ENCODE measurements at places on chromosomes 13 and 19. TPM values are rescaled to one million over a fixed set of nuclear protein-coding genes. Genes with fewer than 3 reads are reported as not detected.

Gene CPAMD8
- total RNA-seq, result 0.43 TPM

Gene SHISA2
- total RNA-seq, result 0.19 TPM

Gene PRTN3
- total RNA-seq, result not detected

Gene KLHL1
- total RNA-seq, result not detected

Gene APOE
- total RNA-seq, result 2.1 TPM

Gene RNF6
- total RNA-seq, result 46.3 TPM

Gene FAAP24
- total RNA-seq, result 15.3 TPM

Gene IQCN
- 2.2 TPM for total RNA-seq

Gene SSC5D
- 1.7 TPM for total RNA-seq

Gene ZNF20
- total RNA-seq, result 2.7 TPM

Gene CGB5
- total RNA-seq, result not detected

Gene TPTE2
- 0.22 TPM for total RNA-seq

DNA sequence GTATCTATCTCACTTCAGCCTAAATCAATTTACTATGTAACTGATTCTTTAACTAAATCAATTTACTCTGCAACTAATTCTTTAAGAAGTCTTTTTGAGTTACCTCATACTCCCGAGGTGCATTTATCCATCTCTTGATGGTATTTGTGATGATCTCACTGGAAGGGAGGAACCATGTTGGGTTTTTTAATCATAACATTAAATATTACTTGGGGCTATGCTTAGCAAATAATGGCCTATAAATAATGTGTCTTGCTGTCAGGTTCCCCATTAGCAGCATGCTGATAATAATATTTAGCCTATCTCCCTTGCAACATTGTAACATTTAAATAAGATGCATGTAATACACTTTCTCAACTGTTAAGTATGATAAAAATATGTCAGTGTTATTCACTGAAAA is 411.3 kb downstream of the SLITRK1 start:
- no peak overlapping the region for H3K27ac ChIP-seq
- H3K27me3 ChIP-seq, result no peaks in the 10 kb centered on the region
- no peaks in the 10 kb centered on the region for H3K4me1 ChIP-seq
- no peaks in the 10 kb centered on the region for H3K36me3 ChIP-seq
- no peak overlapping the region for H3K4me3 ChIP-seq

GRCh38 chr13:33285420-33286124 is at the start of gene STARD13:
STARD13 (minus strand) TSS chr13:33285755; CDS start chr13:33285638, 117 bp downstream.
- H3K36me3 ChIP-seq, result no peaks in the 10 kb centered on the region
- peaks cover 64% of the 10 kb centered on the region for H3K27me3 ChIP-seq
- H3K4me3 ChIP-seq, result peak within 1 kb of the TSS; percentile 95
- peak within 1 kb of the TSS; percentile 83 for H3K27ac ChIP-seq
- DNase-seq, result peak; percentile 8

GRCh38 chr19:23241419-23241818 is 8.8 kb downstream of the ZNF724 start:
- H3K27me3 ChIP-seq, result no peaks in the 10 kb centered on the region
- H3K27ac ChIP-seq, result peak overlapping the region; percentile 19
- no peak for DNase-seq
- H3K4me3 ChIP-seq, result no peak overlapping the region

- DNase-seq, result no peak
- H3K4me1 ChIP-seq, result no peaks in the 10 kb centered on the region
- H3K4me3 ChIP-seq, result no peak overlapping the region
- H3K36me3 ChIP-seq, result no peaks in the 10 kb centered on the region
Measured at GRCh38 chr13:83895994-83896580, 13.8 kb upstream of the SLITRK1 start.

DNA sequence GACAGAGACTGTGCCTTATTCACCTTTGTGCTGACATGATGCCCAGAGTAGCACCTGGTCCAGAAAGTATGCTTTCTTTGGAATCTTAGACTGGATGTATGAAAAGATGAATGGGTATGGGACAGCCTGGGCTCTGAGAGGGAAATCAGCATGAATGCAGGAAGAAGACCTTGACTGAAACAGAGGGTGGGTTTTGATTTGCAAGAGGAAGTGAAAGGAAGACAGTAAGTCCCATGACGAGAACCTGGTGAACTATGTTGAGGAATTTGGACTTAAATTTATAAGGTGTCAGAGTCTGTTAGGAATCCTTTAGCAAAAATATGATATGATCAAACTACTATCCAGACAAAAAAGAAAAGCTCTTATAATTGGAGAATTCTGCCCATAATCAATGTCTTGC is 301.9 kb downstream of the SPRY2 start:
- H3K36me3 ChIP-seq, result no peaks in the 10 kb centered on the region
- no peak overlapping the region for H3K4me3 ChIP-seq
- DNase-seq, result no peak
- no peaks in the 10 kb centered on the region for H3K4me1 ChIP-seq

GRCh38 chr13:75225288-75226032 is 256.5 kb downstream of the TBC1D4 start:
- H3K27ac ChIP-seq, result no peak overlapping the region
- H3K27me3 ChIP-seq, result peaks cover 7% of the 10 kb centered on the region
- no peak for DNase-seq
- H3K4me3 ChIP-seq, result no peak overlapping the region

GRCh38 chr19:46373491-46374359 is 26.8 kb downstream of the PPP5C start:
- no peaks in the 10 kb centered on the region for H3K27me3 ChIP-seq
- H3K4me1 ChIP-seq, result peaks cover 22% of the 10 kb centered on the region
- H3K4me3 ChIP-seq, result no peak overlapping the region
- peaks cover 14% of the 10 kb centered on the region for H3K36me3 ChIP-seq
- DNase-seq, result no peak
- no peak overlapping the region for H3K27ac ChIP-seq

DNA sequence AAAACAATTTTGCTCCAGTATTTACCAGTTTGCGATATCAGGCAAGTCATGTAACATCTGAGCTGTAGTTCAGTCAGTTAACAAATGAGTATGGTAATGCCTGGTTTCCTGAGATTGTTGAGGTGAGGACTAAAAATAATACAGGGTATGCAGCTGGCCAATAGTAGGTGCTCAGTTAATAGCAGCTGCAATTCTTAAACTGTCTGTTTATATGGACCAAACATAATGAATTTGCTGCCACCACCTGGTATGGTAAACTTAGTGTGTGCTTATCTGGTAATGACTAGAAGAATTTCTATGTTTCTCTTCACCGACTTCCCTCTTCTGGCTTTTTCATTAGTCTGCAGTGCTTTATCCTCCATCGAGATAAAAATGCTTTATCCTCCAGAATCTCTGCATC is 9.1 kb downstream of the ZMYM2 start:
- DNase-seq, result no peak
- H3K27ac ChIP-seq, result no peak overlapping the region
- no peaks in the 10 kb centered on the region for H3K27me3 ChIP-seq
- H3K36me3 ChIP-seq, result peaks cover 16% of the 10 kb centered on the region

DNA sequence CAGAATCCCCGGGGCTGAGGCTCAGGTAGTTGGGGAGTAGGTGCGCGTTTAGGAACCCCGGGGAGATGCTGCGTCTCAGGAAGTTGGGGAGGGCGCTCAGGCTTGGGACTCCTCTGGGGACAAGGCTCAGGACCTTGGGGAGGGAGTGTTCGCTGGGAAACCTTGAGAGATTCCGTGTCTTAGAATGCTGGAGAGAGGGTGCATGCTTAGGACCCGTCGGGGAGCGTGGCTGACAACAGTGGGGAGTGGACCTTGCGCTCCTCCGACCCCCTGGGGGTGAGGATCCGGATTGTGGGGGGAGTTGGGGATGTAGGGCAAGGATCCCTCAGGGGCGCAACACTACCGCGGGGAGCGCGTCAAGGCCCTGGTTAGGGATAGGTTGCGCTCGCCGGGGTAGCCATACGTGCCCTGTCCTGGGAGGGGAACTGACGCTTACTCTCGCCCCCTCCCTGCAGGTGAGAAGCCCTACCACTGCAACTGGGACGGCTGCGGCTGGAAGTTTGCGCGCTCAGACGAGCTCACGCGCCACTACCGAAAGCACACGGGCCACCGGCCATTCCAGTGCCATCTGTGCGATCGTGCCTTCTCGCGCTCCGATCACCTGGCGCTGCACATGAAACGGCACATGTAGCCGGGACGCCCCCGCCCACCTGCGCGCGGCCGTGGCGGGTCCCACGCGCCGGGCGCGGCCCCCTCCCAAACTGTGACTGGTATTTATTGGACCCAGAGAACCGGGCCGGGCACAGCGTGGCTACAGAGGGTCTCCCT is 2.0 kb downstream of the KLF2 start:
- peaks cover 57% of the 10 kb centered on the region for H3K27me3 ChIP-seq
- H3K27ac ChIP-seq, result no peak overlapping the region
- peak overlapping the region; percentile 86 for H3K4me3 ChIP-seq

GRCh38 chr19:38975861-38976271 is 324 bp upstream of the FBXO17 start:
- no peak for DNase-seq
- H3K4me3 ChIP-seq, result peak overlapping the region; percentile 73

DNA sequence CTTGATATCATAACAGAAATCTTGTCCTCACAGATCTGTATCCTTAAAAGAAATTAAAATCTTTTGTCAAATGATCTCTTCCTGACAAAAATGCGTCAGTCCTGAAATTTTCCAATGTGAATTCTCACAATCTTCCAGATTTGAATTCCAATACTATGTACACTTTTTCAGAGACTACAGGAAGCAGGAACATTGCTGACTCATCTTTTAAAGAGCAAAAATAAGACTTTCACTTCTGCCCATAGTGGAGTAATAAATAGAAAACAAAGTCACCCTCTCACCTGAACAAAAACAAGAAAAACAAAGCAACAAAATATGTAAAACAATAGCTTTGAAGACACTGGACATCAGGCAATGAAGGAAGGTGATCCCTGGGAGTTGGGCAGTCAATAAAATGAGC is 167.0 kb upstream of the IPO5 start:
- no peak overlapping the region for H3K4me3 ChIP-seq
- no peak overlapping the region for H3K27ac ChIP-seq
- H3K4me1 ChIP-seq, result no peaks in the 10 kb centered on the region
- no peak for DNase-seq

DNA sequence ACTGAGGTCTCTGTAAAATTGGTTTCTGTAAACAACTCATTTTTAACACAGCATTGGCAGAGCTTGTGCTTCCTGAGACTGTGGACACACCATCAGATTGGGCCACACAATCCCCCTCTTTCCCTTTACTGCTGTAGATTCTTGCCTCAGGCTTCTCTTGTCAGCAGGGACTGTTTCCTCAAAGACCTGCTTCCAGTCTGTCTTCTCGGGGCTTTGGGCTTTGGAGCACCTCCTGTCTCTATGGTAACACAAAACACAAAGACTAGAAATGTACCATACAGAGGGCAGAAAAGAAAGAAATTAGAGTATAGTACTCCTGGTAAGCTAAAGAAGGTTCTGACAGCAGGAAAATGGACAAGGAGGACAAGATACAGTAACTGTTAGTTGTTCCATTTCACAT is 484.5 kb downstream of the DIAPH3 start:
- DNase-seq, result no peak
- H3K27ac ChIP-seq, result no peak overlapping the region
- no peak overlapping the region for H3K4me3 ChIP-seq

DNA sequence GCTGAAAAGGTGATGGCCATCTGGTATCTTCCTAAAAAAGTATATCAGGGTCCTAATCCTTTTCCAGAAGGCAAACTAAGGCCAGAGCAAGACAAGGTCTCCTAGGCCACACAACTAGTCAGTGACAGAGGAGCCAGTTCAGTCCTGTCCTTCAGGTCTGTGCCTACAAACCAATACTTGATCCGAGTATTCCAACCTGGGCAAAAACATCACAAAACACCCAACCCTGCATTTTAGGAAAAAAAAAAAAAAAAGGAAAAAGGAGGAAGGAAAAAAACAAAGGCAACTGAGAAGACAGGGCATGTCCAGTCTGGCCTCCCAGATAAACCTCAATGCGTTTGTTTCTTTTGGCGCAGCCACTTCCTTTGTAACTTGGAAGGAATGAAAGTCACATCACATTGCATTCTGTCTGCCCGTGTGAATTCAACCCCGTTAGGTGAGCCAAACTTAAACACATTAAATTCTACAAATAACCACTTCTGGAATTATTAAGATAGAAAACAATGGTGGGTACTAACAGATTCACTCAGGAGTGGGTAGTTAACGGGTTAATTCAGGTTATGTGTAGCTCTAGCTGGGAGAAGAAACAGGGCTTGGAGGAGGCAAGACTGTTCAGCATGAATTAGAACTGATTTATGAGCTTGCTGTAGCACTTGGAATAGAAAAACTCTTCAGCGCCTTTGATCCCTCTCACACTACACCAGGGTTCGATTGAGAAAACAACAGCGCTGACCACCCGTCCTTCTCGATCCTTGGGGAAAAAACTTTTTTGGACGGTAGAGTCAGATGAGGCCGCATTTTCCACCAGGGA is 43.0 kb upstream of the HNRNPA1L2 start:
- H3K36me3 ChIP-seq, result no peaks in the 10 kb centered on the region
- H3K4me3 ChIP-seq, result peak overlapping the region; percentile 79
- H3K4me1 ChIP-seq, result peaks cover 6% of the 10 kb centered on the region
- H3K27ac ChIP-seq, result no peak overlapping the region
- DNase-seq, result no peak
- peaks cover 15% of the 10 kb centered on the region for H3K27me3 ChIP-seq

DNA sequence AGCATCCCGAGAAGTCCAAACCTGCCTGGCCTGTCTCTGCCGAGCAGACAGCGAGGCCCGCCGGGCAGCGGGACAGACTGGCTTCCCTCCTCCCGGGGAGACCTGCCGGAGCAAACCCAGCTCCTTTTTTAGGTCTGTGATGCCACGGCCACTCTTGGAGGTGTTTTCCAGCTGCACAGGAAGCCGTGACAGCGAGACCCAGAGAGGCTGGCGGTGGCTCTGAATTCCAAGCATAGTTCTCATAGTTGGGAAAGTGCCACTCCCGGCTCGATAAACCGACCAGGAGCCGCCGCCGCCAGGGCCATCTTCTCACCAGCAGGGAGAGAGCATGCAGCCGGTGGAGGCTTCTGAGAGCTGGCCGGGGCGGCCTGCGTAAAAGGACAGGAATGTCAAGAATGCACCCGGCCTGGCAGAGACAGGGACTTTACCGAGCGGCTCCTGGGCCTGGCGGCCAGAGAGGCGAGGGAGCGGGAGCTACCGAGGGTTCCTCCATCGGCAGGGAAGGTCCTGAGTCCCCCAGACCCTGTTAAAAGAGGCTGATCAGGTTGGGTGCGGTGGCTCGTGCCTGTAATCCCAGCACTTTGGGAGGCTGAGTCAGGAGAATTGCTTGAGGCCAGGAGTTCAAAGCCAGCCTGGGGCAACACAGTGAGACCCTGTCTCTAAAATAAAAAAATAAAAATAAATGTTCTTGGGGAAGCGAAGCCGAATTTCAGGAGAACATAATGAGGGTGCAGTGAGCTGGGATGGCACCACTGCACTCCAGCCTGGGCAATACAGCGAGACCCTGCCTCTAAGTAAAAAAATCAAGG is 64.9 kb downstream of the GADD45B start:
- no peaks in the 10 kb centered on the region for H3K36me3 ChIP-seq
- no peaks in the 10 kb centered on the region for H3K27me3 ChIP-seq
- H3K4me3 ChIP-seq, result no peak overlapping the region
- H3K4me1 ChIP-seq, result peaks cover 38% of the 10 kb centered on the region
- no peak overlapping the region for H3K27ac ChIP-seq
- DNase-seq, result no peak

DNA sequence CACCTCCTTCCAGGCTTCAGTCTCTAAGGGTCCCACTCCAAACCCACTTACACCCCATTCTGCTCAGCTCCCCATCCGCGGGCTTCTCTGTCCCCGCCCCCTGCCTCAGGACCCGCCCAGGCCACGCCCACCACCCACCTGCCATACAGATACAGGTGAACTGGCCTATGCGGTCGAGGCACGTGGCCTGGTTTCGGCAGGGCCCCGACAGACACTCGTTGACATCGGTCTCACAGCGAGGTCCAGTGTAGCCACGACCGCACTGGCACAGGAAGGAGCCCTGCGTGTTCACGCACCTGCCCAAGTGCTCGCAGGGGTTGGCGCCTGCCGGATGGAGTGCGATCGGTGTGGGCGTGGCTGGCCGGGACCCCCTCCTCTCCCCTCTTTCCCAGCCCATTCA is 11.9 kb downstream of the NOTCH3 start:
- H3K4me3 ChIP-seq, result no peak overlapping the region
- no peaks in the 10 kb centered on the region for H3K36me3 ChIP-seq
- H3K27ac ChIP-seq, result no peak overlapping the region
- H3K27me3 ChIP-seq, result no peaks in the 10 kb centered on the region
- no peak for DNase-seq
